Right kidney (tissue), 9 donors: ENCODE measurements at places on chromosomes 6 and 20.

DNA sequence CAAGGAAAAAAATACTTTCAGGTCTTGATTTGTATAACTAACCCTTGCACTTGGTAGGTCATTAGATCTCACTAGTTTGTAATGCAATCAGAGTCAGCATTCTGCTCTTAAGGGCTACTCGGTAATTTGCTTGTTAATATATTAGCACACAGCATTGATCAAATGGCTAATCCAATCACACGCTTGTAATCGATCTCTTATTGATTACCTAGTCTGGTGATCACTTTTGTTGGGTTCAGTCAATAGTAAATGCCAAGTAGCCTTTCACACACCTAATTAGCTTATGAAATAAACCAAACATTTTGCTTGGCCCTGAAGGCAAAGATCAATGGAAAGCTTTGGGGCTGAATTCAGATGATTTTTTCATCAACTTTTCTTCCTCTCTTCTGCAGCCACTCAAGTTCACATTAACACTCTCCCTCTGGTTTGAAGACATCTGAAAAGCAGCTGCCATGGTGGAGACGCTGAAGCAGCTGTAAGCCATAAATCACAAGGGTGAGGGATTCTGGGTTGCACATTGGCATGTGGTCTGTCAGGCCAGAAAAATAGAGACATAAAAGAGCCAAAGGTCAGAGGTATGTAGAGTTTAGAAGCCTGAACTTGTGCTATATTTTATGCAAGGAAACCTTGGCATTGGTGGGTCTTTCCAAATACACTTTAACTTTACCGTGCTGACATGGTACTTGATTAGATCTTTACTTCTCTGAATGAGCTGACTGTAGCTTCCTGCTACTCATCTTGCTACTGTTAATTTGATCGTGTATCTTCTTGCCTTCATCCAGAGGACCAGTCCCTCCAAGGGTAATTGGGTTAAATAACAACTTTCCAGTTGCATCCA is 234.4 kb downstream of the SIM1 start:
- DNase-seq, result no peak

DNA sequence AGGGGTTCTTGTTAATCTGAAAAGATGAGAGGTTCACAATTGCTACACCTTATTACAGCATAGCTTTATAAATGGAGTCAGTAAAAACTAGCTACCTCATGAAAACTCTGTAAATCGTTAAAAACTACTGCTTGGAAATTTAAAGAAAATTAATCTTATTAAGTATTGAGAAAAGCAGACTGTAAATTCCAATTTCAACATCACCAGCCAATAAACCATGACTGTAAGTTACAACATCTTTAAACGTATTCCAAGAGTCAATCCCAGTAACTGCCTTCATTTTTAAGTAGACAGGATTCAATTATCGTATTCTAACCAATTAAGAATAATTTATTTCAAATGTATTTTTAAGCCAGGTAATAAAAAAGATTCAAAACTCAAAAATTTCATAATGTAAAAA is 70.3 kb downstream of the ATG5 start:
- no peak for DNase-seq

DNA sequence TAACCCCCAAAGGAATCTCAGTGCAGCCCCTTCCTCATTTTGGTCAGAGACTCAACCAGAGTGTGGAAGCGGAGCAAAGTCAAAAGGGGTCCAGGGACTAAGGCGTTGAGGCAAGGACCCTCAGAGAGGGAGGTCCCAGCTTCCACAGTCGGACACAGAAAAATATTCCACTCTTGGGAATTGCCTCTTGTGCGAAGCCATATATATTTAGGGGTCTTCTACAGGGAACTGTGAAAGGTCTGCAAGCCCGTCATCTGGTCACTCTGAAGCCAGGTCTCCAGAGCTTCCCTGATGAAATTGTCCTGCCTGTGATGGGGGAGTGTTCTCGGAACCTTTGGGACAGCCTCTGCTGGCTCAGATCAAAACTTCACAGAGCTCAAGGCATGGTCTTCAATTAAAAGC is 160.8 kb downstream of the TBXT start:
- peak; percentile 48 for DNase-seq

DNA sequence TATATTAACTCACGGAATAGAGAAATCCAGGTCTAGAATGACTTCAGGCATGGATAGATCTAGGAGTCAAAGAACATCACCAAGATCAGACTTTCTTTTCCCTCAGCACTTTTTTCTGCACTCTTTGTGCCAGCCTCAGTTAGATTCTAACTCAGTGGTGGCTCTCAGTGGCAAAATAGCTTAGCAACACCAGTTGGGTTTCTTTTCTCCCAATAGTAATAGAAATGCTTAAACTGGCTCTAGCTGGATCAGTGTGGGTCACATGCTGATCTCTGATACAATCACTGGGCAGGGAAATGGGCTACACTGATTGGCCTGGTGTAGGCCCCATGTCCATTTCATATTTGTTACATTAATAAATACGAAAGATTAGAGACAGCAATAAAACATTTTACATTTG is 44.2 kb upstream of the ARFGEF2 start:
- no peak for DNase-seq

DNA sequence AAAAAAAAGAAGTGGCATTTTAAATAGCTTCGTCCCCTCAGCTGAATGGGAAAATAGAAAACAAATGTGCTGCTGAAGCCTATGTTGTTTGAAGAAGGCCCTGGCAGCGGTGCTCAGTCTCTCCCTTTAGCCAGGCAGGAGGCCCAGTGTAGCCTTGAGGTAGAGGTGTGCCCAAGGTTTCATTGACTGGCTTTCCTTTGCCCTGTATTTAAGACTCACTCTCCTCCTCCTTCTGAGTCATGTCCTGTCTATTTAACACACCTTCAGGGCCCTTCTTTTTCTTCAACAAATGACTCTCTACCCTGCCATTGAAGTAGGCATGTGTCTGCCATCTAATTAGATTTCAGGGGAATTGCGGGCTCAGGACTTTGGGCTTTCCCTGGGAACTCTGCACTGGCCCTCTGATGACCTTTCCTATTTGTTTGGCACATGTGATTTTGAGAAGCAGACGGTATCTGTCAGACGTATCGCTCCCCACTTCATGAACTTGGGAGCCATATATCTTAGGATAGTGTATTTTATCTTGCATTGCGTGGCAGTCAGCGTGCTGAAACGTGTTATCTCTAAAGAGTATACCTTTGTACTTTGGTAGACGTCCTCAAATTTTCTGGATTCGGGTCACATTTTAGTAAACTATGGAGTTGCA is 4.3 kb downstream of the TJAP1 start:
- DNase-seq, result no peak

DNA sequence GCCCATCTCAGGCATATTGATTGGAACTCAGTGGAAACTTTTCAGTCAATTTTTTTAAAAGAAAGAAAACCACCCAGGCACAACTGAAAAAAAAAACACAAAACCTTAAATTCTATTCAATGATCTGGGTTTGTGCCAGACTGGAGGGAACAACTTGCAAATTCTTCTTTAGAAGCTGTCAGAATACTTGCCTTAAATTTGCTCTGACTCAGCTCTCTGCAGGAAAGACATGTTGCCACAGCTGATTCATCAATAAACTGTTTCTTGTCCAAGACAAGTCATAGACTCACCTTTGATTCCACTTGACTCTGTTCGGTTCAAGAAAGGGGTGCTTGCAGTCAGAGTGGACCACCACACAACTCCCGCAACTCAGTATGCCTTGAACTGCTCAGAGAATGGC is 117.8 kb upstream of the F13A1 start:
- no peak for DNase-seq

DNA sequence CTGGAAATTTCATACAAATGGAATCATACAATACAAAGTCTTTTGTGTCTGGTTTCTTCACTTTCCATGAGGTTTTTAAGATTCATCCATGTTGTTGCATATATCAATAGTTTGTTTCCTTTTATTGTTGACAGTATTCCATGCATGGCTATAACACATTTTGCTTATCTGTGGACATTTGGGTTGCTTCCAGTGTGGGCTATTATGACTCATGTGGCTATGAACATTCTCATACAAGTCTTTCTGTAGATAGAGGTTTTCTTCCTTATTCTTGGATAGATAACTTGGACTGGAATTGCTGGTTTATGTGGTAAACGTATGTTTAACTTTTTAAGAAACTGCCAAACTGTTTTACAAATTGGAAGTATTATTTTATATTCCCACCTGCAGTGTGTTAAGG is 30.0 kb upstream of the KIF6 start:
- no peak for DNase-seq

- DNase-seq, result no peak
Measured at GRCh38 chr6:13668291-13668928, 43.2 kb downstream of the RANBP9 start.

DNA sequence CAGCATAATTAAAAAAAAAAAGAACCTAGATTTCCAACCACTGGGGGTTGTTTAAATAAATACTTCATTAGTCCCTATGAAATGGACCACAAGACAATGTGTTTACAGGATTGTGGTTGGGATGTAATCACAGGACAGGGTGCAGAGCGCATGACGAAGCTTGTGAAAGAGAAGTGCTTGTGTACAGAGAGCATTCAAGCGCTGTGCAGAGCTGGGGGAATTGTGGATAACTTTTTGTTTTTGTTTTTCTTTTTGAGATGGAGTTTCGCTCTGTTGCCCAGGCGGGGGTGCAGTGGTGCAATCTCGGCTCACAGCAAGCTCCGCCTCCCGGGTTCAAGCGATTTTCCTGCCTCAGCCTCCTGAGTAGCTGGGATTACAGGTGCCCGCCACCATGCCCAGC is 22.3 kb downstream of the LAMA5 start:
- DNase-seq, result no peak

GRCh38 chr6:16827627-16828026 is 66.4 kb upstream of the ATXN1 start:
- no peak for DNase-seq

DNA sequence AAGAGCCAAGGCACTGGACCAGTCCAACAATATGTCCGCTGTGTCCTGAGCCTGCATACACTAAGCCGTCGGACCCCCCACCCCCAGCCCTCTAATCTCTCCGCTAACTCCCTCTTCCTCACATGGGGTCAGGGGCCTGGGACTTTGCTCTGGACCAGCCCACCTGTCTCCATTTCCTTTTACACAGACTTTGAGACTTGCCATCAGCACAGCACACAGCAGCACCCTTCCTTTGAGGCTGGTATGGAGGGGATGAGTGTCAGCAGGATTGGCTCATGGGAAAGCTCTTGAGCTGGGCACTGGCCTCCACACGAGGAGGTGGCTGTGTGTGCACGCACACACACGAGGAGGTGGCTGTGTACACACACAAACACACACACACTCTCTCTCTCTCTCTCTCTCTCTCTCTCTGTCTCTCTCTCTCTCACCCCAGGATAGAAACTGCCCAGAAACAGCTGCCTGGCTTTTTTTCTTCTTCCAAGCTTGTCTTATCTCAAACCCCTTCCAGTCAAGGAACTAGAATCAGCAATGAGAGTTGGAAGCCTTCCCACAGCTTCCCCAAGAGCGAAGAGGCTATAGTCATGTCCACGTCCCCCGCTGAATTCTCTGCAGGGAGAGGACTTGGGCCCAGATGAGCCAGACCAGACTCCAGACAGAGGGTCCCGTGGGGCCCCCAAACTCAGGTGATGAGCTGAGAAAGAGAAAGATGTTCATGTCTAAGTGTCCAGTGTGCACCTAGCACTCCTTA is 18.6 kb downstream of the SLC9A8 start:
- DNase-seq, result no peak

GRCh38 chr6:108580646-108581045 is 19.9 kb downstream of the FOXO3 start:
- no peak for DNase-seq

GRCh38 chr6:167000759-167001158 is 1.6 kb downstream of the CEP43 start:
- DNase-seq, result no peak
